ENCODE measurements at places on chromosomes 2 and 18.

- DNase-seq: no peak
Measured at GRCh38 chr2:215884451-215885087, 128.8 kb downstream of the MREG start.

DNA sequence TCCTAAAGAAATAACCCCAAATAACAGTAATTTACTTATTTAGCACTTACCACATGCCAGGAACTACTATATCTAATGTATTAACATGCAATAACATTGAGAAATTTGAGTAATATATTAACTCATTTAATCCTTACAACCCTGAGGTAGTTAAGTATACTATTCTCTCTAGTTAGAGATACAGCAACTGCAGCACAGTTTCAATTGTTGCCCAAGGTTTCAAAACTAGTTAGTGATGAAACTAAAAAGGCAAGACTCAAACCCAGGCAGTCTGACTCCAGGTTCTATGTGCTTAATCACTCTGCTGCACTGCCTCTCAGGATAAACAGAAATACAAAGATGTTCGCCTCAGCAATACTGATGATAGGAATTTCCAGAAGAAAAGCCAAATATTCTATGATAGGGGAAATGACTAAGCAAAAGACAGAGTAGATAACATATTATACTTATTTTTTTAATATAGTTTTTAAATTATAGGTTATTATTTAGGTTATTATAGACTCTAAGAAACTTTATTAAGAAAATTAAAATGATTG lies 88.0 kb downstream of the SS18 start:
- DNase-seq: no peak

DNA sequence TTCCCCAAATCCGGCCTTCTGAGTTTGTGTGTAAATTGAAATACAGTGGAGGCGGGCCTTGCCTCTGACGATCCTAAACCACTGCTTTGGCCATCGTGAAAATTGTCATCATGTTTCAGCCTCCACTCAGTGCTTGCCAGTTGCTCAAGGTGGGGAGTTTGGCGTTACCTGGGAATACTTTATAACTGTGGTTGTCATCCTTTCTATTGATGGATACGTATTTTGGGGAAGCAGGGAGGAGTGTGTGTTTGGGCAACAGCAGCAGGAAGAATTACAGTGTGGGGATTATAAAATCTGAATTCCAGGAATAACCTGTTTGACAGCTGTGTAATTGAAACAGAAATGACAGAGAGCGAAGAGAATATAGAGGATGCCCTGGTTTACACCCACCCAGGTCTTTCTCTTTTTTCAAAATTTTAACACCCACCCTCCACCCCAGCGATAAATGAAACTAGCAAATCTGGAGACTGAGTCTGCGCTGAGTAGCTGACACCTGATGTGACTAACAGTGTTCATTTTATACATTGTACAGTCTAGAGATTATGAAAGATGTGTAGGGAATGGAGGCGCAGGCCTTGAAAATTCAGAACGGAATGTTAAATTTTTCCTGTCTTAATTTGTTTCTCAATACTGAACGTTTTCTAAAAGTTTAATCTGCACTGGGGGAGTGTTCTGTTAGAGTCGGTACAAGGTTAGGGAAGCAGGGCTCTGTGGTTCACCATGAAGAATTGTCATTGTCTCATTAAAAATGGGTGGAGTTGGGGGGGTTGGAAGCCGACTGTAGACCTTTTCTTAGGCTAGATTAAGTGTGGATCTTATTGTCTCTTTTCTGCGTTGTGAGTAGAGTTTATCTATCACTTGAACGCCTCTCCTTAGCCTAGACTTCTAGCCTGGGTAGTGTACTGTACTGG lies 1.6 kb downstream of the MAP4K4 start:
- peak; percentile 39 for DNase-seq

DNA sequence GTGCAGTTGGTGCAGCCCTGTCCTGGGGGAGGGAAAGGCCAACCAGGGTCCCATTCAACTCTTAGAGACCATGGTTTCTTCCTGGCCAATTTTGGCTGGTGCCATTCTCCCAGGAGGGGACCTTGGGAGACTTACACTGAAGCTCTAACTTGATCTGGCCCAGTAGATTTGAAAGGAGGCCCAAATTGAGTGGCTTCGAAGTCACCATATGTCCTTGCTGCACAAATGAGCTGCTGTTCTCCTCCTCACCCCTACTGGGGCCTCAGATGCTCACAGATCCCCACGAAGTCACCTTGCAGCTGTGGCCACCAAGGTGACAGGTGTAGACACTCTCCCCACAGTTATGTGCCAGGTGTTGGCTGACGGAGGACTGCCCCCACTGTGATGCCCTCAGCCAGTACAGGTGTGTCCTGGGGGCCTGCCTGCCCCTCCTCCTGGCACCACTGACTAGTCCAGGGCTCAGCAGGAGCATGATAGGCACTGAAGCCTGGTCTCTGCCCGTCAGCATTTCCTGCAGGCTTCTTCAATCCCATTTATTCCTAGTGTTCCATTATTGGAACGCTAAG lies 4.7 kb upstream of the C2orf72 start:
- no peak for DNase-seq

DNA sequence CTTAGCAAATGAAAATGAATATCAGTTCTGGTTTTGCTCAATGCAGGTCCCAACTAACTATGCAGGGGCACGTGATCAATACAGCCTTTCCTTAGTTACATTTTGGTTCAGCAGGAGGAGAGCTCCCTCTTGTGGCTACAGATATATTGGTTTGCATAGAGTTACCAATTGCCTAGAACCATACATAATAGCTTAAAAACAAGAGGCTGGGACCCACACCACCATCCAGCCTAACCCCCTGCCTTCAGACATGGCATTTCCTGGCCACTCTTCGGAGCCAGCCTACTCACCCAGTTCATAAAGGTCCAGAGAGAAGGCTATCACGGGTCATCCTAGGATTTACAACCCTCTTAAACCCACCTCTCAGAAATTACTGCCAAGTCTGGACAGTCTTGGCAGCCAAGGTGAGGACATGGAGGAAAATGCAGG lies 10.5 kb downstream of the CCDC93 start:
- DNase-seq: peak; percentile 63

DNA sequence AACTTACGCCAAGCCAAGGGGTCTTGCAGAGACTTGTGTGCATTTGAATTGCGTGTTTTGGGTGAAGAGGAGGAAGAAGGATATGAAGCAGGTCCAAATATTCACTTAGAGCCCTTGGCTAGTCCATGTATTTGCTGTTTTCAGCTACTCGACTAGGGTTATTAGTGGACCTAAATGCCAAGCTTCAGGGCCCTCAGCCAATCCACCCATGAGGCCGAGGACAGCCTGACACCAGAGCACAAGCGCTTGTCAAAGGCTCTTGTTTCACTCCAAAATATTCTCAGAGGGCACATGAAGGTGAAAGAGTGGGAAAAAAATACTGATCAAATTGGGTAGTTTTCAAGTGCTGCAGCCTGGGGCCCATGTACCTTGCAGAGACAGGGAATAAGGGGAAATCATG lies 174.8 kb upstream of the ACAA2 start:
- DNase-seq: no peak

GRCh38 chr2:7061921-7062320 lies 144.7 kb downstream of the RNF144A start:
- no peak for DNase-seq

GRCh38 chr2:174120346-174120745 lies 128.0 kb downstream of the OLA1 start:
- no peak for DNase-seq

DNA sequence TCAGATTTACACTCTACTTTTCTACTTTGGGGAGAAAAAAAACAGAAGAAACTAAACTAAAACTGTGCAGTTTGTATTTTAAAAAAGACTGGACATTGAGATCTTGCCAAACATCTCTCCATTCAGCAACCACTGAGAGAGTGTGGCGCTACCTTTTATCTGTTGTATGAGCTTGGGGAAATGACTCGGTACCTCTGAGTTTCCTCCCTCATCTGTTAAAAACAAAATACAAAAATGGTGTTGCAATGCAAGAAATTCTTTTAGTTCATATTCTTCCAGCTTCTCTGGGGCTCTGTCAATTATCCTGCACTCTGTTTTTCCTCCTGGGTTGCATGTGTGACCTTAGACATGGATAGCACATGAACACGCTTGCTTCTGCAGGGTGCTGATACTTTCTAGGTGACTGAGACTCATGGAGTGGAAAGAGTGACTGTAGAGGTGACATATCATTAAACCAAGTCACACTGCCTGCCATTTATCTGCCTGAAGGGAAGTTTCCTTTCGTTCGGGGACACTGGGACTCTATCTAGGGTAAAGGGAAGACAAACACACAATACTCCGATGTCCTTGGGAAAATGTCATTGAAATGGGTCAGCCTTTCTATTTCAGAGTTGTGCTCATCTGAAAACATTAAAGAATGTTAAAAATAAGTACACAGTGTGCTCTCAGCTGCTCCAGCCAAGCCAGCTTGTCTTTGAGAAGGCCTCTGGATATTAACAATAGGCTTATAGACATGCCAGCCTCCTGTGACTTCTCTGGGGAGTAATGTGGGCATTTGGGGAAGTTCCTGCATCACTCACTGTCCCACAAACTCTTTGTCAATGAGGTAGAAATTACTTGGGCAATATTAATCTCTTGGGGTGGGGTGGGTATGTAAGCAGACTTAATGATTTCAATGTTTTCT lies 91.4 kb downstream of the TRIB2 start:
- DNase-seq: no peak

GRCh38 chr2:47187069-47187468 lies 32.0 kb upstream of the STPG4 start:
- no peak for DNase-seq

DNA sequence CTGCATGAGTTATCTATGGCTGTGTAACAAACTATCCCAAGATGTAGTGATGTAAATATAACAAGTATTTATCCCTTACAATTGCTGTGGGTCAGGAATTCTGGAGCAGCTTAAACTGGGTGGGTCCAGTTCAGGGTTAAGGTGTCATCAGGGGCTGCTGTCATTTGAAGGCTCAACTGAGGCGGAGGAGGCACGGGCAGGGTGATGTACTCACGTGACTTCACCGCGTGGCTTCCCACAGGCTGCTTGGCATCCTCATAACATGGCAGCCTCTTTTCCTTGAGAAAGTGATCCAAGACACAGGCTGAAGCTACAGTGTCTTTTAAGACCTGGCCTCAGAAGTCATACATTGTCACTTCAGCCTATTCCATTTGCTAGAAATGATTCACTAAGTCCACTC lies 125.8 kb downstream of the PTGR3 start:
- DNase-seq: no peak

- no peak for DNase-seq
Measured at GRCh38 chr2:200850512-200851256, 13.8 kb downstream of the CLK1 start.

Data from activated naive CD4-positive, alpha-beta T cell treated with anti-CD3 and anti-CD28 coated beads, Interleukin-2, amount 10 ng/mL, durations not matched to agents 7 days and 5 days (primary cell).